ENCODE measurements at places on chromosomes 4 and X. TPM values are rescaled to one million over a fixed set of nuclear protein-coding genes. Genes with fewer than 3 reads are reported as not detected.

GSX2 gene
- total RNA-seq, result not detected

TECRL gene
- not detected for total RNA-seq

CSN1S1 gene
- total RNA-seq, result not detected

PCDH7 gene
- total RNA-seq, result 64.1 TPM

FGF13 gene
- not detected for total RNA-seq

MAGEA2B gene
- total RNA-seq, result not detected

PAGE2B gene
- not detected for total RNA-seq

DIPK2B gene
- total RNA-seq, result under 0.01 TPM

HHIP gene
- total RNA-seq, result 0.59 TPM

SPACA5 gene
- total RNA-seq, result not detected

DCAF4L1 gene
- total RNA-seq, result 0.23 TPM

ATP2B3 gene
- under 0.01 TPM for total RNA-seq

STAP1 gene
- not detected for total RNA-seq

XAGE1A gene
- total RNA-seq, result not detected

CTAG2 gene
- 0.65 TPM for total RNA-seq

FAM47E gene
- total RNA-seq, result 0.59 TPM

MAGEB10 gene
- total RNA-seq, result not detected

CENPVL2 gene
- not detected for total RNA-seq

FAM47C gene
- not detected for total RNA-seq

VEGFC gene
- 31.5 TPM for total RNA-seq

ZCCHC18 gene
- 0.30 TPM for total RNA-seq

PRSS12 gene
- total RNA-seq, result 120 TPM

CYSLTR1 gene
- total RNA-seq, result not detected

VCX2 gene
- total RNA-seq, result not detected

HSFX2 gene
- total RNA-seq, result not detected

EDA2R gene
- 9.5 TPM for total RNA-seq

PCSK1N gene
- total RNA-seq, result 1.1 TPM

HGFAC gene
- 0.05 TPM for total RNA-seq

C4orf50 gene
- total RNA-seq, result not detected

ASB12 gene
- total RNA-seq, result not detected

CDX4 gene
- total RNA-seq, result not detected

FGD1 gene
- 9.5 TPM for total RNA-seq

TMPRSS11D gene
- total RNA-seq, result not detected

FAM184B gene
- total RNA-seq, result 0.05 TPM

SLC38A5 gene
- total RNA-seq, result 61.8 TPM

PRRG3 gene
- not detected for total RNA-seq

FAAH2 gene
- under 0.01 TPM for total RNA-seq

CABS1 gene
- total RNA-seq, result not detected

ASMT gene
- not detected for total RNA-seq

KIF4A gene
- total RNA-seq, result 1.2 TPM

CFAP299 gene
- total RNA-seq, result 1.5 TPM

ZAR1 gene
- not detected for total RNA-seq

TRIM61 gene
- 3.0 TPM for total RNA-seq

HEPH gene
- 109 TPM for total RNA-seq

DUSP21 gene
- total RNA-seq, result not detected

CXorf51B gene
- not detected for total RNA-seq

GLRA2 gene
- not detected for total RNA-seq

ZFP42 gene
- not detected for total RNA-seq

ENPEP gene
- total RNA-seq, result 0.30 TPM

ADH1C gene
- not detected for total RNA-seq

GPR78 gene
- 1.2 TPM for total RNA-seq

SLC4A4 gene
- 22.0 TPM for total RNA-seq

C4orf36 gene
- total RNA-seq, result not detected

NPY2R gene
- not detected for total RNA-seq

Measured in smooth muscle cell of the umbilical artery (primary cell).